ENCODE measurements at places on chromosomes 6 and 20.

GRCh38 chr6:132479131-132479530, 33.8 kb downstream of the STX7 start:
- no peak for DNase-seq

- DNase-seq: no peak
Observed at GRCh38 chr20:62291251-62292066, 11.3 kb upstream of the ADRM1 start.

DNA sequence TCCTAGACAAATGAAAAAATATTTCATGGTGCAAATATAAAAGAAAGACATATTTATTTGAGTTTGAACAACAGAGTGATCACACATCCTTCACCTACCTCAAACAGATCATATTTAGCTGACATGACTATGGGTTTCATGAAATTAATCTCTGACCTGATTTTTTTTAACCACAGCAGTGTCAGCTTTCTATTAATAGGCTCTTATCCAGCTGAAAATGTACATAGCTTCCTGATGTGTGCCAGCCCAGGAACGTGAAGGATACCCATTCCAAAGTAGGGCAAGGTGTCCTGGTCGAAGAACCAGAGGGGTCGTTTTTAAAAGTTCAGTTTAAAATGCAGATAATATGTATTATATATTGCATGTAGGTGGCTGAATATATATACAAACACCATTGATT, 19.8 kb downstream of the TRDN start:
- no peak for DNase-seq

GRCh38 chr6:157514659-157515496, 133.9 kb downstream of the ZDHHC14 start:
- no peak for DNase-seq

GRCh38 chr6:56570413-56571359, 72.0 kb downstream of the DST start:
- DNase-seq: no peak

DNA sequence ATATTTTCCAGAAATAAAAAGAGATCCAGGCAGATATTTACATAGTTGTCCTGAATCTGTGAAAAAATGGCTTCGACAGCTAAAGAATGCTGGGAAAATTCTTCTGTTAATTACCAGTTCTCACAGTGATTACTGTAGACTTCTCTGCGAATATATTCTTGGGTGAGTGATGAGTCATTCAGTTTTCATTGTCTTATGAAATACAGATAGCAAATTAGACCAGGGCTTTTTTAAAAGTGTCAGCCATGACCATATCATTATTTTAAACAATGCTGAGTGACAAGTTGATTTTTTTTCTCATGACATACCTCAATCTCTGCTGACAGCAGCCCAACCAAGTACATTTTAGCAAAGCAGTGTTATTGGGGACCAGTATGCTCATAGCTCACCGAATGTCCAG, 32.8 kb downstream of the TSPYL4 start:
- no peak for DNase-seq

- DNase-seq: no peak
Observed at GRCh38 chr20:62999580-62999979, 7.2 kb downstream of the BHLHE23 start.

GRCh38 chr20:32877507-32877906, 18.8 kb downstream of the EFCAB8 start:
- no peak for DNase-seq

DNA sequence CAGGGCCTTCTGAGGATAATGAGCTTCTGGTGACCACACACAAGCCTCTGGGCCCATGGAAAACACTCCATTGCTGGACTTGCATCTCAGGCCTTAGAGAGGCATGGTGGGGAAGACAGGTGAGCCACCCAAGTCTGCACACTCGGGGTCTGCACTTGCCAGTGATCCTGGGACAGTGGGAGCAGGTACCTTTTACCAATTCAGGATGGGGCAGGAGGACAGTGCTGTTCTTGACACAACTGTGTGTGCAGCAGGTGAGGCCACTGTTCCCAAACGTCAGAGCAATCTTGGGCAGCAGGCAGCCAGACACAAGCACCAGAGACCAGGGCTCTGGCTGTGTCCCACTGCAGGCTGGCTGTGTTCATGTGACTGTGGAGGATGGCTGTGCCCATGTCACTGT, 221.3 kb downstream of the ERMARD start:
- DNase-seq: no peak

- DNase-seq: no peak
Observed at GRCh38 chr20:54257071-54257816, 49.4 kb downstream of the PFDN4 start.

DNA sequence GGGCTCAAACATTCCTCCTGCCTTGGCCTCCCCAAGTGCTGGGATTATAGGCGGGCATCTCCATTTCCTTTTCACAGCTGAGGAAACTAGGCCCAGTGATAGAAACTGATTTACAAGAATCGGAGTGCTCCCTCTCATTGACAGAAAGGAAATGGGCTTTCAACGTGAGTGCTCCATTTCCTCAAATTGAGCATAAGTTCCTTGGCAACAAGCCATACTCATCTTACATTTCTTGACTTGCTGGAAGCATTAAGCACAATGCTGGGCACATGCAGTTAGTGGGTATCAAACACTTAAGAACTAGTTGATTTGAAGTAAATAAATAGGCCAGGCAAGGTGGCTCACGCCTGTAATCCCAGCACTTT, 54.7 kb downstream of the FGD2 start:
- no peak for DNase-seq

GRCh38 chr6:9745966-9746365, 668.9 kb downstream of the TFAP2A start:
- no peak for DNase-seq

- no peak for DNase-seq
Observed at GRCh38 chr6:20564269-20564668, 30.0 kb downstream of the CDKAL1 start.

GRCh38 chr20:40111282-40111681, 577.8 kb downstream of the MAFB start:
- no peak for DNase-seq

DNA sequence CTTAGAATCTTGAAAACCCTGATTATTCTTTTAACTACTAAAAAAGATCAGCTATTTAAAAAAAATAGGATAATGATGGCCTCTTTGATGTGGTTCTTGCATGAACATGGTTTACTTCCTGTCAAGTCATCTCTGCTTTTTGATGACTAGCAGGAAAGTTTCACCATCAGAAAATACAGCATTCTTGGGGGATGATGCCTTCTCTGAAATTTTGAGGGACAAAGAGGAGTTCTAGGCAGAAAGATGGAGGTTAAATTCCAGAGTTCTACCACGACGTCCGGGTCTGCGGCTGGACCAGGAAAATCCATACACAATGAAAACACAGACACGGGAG, 130.4 kb downstream of the OLIG3 start:
- no peak for DNase-seq

DNA sequence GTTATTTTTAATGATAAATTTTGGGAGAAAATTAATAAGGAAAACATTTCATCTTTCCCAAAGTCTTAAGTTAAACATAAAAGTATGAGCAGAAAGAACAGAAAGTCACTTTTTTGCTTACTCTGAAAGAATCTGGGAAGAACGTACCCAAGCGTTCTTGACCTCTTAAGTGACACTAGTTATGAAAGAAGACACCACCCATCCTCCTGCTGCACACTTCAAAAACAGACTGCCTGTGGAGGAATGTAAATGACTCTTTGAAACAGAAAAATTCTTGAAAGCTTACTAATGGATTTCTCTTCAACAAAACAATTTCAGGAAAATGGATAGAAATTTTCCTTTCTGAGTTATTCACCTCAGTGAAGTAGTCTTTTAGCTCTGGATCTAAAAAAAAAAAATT, 227.7 kb downstream of the MEI4 start:
- no peak for DNase-seq

DNA sequence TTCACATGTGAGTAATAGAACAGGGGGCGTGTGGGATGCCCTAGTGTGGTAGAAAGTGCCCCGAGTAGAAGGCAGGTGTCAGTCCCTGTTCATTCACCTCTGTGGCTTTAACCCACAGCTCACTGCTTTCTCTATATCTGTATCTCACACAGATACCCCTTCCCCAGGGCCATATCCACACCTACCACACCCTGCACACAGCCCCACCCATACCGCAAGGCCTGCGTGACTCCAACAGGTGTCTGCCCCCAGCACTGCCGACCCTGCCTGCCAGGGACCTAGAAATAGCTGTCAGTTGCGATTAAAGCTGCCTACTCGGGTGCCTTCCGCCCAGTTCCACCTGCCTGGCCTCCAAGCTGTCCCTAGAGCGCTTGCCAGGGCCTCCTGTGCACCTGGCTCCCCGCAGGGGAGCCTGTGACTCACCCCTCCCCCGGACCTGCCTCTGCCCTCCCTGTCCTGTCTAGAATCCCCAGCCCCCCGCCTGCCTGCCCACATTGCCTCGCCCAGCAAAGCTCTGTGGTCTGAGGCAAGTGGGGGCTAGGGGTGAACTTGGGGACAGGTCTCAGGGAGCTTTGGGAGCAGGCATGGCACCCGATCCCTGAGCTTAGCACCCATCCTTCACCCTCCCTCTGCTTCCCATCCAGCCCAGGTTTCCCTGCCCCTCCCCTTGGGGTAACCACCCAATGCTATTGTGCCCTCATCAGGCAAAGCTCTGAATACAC, 38.3 kb upstream of the ID1 start:
- no peak for DNase-seq

DNA sequence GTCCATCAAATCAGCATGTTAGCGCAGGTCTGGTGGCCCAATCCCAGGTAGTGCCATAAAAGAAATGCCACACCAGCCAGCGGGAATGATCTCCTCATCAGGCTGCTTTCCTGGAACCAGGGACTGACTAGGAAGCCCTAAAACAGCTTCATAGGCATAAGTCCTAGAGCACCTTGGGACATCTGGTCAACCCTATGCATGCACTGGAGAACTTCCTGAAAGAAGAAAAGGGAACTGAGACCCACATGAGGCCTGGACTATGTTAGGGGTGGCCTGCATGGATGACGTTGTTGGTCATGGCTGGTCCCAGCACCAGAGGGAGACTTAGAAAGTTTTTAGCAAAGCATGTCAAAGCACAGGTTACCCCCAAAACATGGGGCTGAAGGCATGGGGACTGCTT, 7.6 kb upstream of the KCNK16 start:
- no peak for DNase-seq

GRCh38 chr6:145620088-145620487, 115.2 kb downstream of the EPM2A start:
- no peak for DNase-seq

GRCh38 chr6:10640412-10640811, 54.0 kb downstream of the C6orf52 start:
- no peak for DNase-seq

- no peak for DNase-seq
Observed at GRCh38 chr20:31394900-31395299, 4.5 kb upstream of the DEFB119 start.

DNA sequence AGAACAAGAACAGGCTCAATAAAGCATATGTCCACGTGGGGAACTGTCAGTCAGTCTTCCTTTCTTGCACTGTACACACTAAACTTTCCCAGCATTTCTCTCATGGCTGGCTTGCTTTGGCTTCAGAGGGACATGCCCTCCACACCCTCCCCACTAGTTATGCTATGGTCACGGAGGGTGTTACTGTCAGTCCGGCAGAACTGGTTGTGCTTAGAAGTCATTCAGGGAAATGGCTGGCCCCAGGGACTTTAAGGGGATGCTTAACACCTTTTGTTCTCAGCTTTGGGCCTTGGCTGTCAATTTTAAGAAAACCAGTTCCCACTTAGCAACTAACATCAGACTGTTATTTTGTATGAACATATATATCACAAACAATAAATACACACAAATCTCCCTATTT, 55.1 kb downstream of the ELOVL5 start:
- DNase-seq: no peak

DNA sequence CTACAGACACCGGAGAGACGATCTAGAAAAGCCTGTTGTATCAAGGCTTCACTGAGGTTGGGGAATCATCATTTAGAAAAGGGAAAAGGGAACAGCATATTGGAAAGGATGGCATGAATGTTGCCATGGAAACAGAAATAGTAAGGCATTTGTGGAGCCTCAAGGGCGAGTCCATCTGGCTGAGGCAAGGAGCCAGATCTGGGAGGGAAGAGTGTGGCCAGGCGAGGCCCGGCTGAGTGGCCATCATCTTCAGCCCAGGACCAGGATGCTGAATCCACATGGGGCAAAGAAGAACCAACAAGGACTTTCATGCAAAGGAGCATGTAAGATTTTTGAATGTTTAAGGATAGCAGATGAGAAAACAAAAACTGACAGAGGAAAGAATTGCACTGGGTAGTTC, 85.8 kb downstream of the MAP3K5 start:
- no peak for DNase-seq

- no peak for DNase-seq
Observed at GRCh38 chr6:89894169-89894568, at the start of gene GJA10. Gene GJA10, plus strand, starts transcription at chr6:89894469. Its CDS starts 0 bp downstream, at chr6:89894469.

DNA sequence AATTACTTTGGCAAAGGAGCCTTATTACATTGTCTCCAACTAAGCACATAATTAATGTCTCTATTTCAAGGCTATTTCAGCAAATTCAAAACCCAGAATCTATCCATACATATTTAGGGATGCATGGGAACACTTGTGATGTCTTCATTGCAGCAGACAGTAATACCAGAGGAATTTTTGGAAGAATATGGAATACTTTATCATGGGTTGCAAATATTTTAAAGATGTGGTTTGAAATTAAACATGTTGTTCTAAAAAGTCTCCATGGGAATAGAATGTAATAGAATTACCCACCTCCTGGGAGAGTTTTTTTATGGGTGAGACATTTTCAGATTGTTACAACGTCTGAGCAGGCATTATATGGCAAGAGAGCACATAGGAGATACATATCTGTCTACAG, 170.8 kb downstream of the KCNQ5 start:
- DNase-seq: no peak

GRCh38 chr6:44073612-44074438, 53.4 kb downstream of the MRPL14 start:
- no peak for DNase-seq

DNA sequence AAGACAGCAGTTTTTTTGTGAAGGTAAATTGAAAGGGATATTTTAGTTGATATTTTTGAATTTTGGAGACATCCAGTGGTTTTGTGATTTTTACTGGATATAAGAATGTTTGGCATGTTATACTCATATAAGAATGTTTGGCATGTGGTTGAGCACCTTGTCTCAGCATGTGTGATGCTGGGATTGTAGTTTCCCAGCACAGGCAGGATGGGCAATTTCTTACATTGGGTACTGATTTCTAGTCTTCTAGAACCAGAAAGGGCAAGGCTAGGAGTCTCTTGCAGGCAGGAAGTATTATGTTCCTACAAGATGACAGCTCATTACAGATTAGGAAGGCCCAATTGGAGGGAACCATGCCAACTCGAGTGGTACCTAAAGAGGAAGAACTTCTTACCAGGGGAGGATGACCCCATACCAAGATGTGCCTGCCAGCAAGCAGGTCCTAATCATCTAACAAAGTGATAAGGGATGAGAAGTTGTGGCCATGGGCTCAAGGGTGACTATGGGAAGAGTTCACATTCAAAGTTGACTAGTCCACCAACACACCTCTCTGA, 377.8 kb downstream of the UTRN start:
- no peak for DNase-seq

DNA sequence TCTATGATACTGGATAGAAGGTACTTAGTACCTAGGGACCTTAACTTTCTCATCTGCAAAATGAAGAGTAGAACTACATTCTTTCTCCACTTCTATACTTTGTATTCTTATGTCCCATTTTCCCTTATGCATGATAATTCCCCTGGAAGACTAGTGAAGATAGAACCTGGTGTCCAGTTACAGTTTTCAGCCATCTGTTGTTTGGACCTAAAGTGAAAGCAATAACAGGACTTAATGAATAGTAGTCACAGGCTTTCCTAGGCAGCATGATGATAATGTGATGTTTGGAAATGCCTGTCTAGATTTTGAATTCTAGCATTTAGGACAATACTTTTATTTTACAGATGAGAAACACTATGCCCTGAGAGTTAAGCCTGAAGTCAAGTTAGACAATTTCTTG, 153.8 kb downstream of the RIMS1 start:
- DNase-seq: no peak
